ENCODE measurements at places on chromosomes 16 and 17.

GRCh38 chr17:78708510-78708973, 73.5 kb downstream of the CYTH1 start:
- DNase-seq, result peak; percentile 10

GRCh38 chr17:80861892-80862291, 129.7 kb upstream of the CHMP6 start:
- peak; percentile 26 for DNase-seq

DNA sequence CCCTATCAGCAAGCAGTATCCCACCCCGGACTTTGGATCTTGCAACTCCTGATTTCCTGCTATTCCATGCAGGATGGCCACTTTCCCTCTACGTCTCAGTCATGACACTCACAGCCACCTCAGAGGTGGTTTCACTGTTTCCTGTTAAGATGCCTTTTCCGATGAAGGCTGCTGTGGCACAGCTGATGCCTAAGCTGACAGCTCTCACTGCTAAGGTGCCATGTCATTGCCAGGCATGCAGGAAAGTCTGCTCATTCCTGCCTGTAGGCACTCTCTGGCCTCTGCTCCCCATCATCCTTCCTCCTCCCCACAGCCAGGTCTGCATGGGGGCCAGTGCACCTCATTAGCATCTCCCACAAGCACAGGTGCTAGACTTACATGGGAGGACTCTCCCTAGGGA, 173.0 kb downstream of the CBLN1 start:
- no peak for DNase-seq

DNA sequence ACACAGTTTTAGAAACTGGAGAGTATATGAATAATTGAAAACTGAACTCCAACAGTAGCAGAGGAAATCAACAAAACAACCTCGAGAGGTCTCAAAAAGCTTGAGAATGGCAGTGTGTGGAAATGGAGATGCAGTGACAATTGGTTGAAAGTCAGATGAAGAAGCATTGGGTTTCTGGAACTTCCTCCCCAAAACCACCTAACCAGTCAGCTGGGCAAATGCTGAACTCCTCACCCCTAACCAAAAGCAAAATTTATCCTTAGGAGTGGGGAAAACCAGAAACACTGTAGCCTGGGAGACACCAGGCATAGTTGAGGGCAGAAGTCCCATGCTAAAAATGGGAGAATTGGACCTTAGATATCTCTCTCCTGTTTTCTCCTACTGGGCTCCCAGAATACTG, 109.9 kb downstream of the TANC2 start:
- DNase-seq, result no peak

DNA sequence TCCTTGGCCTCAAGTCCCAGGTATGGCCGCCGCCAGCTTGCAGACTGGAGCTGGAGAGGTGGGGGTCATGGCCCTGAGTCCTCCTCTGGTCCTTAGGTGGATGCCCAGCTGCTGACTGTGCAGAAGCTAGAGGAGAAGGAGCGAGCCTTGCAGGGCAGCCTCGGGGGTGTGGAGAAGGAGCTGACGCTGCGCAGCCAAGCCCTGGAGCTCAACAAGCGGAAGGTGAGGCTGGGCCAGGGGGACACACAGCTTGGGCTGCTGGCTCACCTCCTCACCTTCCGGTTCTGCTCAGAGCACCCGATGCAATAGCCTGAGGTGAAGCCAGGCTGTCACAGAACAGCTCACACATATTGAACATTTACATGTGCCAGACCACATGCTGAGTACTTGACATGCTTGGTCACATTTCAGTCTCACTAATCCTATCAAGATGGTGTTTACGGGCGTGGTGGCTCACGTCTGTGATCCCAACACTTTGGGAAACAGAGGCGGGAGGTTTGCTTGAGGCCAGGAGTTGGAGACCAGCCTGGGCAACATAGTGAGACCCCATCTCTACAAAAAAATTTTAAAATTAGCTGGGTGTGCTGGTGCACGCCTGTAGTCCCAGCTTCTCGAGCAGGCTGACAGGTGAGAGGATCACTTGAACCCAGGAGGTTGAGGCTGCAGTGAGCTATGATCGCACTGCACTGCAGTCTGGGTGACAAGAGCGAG, 7.4 kb downstream of the RNF40 start:
- no peak for DNase-seq
